NCI-H510A treated with DMSO at 0.1 percent for 48 hours (cell line): ENCODE measurements at places on chromosomes 7 and 10.
A peak's percentile ranks its signal among the peaks of the same experiment; 100 is the strongest.

- DNase-seq = no peak
Observed at GRCh38 chr7:149790146-149790548, 16.8 kb upstream of the ZNF467 start.

DNA sequence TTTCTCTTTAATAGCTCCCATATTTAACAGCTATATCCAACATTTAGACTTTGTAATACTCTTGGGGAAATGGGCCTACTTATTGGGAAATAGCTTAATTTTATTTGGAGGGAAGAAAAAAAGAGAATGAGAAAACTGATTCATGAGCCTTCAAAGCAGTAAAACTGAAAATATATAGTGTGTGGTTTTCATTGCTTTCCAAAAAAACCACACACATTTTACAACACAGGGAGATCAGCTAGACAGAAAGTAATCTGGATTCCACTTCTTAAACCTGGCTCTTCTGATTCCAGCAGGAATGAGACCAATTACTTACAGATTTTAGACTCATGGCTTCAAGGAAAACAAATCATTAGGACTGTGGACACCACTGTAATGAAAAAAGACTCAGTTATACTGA lies 48.7 kb downstream of the CH25H start:
- DNase-seq = no peak

DNA sequence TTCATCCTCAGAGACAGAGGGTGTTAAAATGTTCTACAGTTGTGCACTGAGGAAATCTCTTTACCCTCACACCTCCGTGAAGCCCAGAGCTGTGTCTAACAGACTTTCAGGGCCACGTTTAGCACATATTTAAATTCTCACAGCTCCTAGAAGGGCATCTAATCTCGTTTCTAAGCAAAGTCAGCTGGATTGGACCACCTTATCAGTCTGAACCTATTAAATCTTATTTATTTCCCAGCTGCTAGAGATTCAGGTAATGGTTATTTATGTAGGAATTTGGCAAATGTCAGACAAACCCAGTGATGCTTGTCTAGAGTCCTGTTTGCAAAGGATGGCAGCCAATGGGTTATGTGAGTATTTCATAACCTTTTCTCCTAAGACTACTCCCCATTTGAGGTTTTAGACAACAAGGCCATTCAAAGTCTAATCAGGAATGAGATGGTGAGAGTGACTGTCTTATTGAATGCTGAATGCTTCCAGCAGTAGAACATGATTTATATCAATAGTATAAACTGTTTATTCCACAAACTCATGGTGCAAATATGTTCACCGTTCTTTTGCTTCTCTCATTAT lies 54.8 kb upstream of the EXOC4 start:
- DNase-seq = no peak

DNA sequence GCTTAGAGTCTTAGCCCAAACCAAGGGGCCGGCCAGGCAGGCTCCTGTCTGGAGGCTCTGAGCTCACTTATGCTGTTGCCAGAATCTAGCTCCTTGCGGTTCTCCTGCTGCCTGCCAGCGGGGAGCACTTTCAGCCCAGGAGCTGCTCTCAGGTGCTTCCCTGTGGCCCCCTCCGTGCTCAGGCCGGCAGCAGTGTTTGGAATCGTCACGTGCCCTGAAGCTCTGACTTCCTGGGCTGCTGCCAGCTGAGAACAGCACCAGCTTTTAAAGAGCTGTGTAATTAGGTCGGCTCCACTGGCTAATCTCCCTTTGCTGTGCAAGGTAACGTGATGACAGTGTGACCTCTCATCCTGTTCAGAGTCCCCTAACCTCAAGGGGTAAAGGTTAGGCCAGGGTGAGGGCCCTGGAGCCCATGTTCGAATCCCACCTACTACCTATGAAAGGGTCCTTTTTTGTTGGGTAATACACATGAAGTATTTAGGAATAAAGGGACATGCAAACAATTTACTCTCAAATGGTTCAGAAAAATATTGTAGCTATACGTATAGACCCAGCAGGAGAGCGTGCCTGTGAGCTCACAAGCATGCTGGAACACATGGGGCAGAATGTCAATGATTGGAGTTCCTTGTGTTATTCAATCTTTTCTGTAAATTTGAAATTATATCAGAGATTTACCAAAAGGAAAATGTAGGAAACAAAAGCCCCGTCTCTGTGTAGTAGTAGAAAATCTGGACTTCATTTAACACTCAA lies 16.6 kb downstream of the ZNF862 start:
- DNase-seq = peak; percentile 86

- no peak for DNase-seq
Observed at GRCh38 chr10:14656052-14656730, 118.5 kb downstream of the FAM107B start.

GRCh38 chr10:17409170-17409733 lies 45.1 kb downstream of the ST8SIA6 start:
- DNase-seq = no peak

DNA sequence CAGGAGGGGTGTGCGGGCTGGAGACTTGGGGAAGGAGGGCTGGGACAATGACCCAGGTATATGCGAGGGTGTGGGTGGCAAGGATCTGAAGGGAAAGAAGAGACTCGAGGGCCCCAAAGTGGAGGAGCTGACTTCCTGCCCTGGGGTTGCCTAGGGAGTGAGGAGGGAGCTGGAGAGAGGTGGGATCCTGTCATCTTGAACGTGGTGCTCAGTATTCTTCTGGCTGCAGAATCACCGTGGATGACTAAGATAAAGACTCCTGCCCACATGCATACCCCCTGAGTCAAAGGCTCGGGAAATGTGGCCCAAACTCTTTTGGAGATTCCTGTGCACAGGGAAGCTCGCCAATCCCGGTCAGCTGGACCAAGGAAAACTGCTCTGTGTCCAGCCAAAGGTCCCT lies 31.2 kb downstream of the COL17A1 start:
- DNase-seq = no peak

- no peak for DNase-seq
Observed at GRCh38 chr7:71186535-71187057, 54.7 kb downstream of the GALNT17 start.

DNA sequence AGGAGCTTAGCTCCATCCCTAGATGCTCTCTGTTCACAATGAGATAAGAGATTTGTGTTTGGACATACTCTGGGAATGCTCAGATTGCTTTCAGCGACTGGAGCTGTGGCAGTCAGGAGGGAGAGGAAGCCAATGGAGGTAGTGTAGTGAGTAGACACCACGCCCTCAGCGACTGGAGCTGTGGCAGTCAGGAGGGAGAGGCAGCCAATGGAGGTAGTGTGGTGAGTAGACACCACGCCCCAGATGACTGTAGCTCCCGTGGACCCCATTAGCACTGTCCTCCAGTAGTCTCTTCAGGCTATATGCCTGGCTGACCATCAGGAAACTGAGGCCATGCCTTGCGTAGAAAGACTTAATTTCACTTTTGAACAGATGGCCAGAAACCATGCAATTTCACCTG lies 1033.8 kb downstream of the NRG3 start:
- DNase-seq = no peak

DNA sequence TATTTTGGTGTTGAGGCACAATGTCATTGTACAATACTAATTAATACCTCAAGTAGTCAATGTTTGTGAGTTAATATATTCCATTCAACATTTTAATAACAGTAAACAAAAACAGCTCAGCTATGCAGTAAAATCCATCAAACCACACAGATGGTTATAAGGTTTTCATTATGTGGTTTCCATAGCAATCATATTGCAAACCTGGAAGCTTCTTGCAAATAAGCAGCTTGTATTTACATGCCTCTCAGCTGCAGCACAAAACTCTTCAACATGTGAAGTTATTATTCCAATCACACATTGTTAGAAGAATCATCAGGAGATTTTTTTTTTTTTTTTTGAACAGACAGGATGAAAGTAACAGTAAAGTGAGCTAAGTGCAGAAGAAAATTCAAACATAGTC lies 170.2 kb downstream of the SKAP2 start:
- DNase-seq = no peak

DNA sequence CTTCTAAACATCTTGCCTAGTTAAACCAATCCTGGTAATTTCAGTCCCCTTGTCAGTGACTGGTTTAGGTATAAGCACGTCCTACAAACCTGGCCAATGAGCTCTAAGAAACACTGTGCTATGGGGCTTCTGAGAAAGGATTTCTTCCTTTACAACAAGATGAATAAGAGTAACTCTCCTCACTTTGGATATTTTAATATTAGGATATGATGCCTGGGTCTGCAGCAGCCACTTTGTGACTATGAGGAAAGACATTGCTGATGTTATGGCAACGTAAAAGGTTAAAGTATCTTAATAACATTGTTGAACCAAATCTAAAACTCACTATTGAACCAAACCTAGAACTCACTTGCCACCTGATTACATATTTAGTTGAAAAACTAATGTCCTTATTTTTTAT lies 26.5 kb upstream of the EPC1 start:
- DNase-seq = no peak

DNA sequence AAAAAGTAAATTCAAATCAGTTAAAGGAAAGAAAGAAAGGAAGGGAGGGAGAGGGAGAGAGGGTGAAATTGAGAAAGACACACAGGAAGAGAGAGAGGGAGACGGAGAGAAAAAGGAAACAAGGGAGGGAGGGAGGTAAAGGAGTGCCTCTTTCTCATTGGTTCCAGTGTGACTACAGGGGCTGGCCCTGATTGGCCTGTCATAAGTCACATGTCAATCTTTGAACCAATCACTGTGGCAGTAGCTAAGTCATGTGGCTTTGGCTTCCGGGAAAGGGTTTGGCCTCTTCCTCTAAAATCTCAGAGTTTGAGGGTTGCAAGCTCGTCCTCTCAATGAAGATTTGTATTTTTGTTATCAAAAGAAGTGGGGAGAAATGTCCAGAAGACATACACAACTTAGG lies 150.2 kb downstream of the RAB11FIP2 start:
- no peak for DNase-seq

DNA sequence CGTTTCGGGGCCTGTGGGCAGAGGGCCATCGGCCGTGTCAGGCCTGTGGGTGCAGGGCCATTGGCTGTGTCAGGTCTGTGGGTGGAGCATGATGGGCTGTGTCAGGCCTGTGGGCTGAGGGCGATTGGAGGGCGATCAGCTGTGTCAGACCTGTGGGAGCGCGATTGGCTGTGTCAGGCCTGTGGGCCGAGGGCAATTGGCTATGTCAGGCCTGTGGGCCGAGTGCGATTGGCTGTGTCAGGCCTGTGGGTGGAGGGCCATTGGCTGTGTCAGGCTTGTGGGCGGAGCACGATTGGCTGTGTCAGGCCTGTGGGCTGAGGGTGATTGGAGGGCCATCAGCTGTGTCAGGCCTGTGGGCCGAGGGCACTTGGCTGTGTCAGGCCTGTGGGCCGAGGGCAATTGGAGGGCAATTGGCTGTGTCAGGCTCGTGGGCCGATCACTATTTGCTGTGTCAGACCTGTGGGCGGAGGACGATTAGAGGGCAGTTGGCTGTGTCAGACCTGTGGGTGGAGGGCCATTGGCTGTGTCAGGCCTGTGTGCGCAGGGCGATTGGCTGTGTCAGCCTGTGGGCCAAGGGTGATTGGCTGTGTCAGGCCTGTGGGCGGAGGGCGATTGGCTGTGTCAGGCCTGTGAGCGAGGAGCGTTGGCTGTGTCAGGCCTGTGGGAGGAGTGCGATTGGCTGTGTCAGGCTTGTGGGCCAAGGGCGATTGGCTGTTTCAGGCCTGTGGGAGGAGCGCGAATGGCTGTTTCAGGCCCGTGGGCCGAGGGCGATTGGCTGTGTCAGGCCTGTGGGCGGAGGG lies 54.1 kb downstream of the DYNC2I1 start:
- DNase-seq = no peak

GRCh38 chr10:7892146-7892545 lies 73.8 kb downstream of the TAF3 start:
- DNase-seq = no peak

GRCh38 chr7:50667338-50667737 lies 102.1 kb upstream of the DDC start:
- no peak for DNase-seq

- DNase-seq = no peak
Observed at GRCh38 chr10:130400890-130401289, 264.7 kb downstream of the GLRX3 start.

- DNase-seq = no peak
Observed at GRCh38 chr7:121046893-121047468, 58.5 kb downstream of the CPED1 start.

- DNase-seq = no peak
Observed at GRCh38 chr7:129187681-129188371, 607 bp upstream of the SMO start.

DNA sequence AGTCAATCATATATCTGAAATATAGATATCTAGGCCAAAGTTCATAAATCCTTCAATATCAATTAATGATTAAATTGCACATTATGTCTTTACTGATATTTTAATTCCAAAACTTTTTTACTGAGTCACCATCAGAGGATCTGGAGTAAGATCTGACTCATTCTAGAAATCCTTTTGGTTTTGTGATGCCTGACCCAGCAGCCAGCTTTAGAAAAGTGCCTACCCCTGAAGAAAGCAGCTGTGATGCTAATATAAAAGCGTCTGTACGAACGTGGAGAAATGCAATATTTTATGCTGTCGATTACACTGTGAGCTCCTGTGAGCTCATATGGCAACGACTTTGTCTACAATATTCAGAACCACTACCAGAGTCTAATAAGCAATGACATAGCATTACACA lies 142.5 kb upstream of the LRRTM3 start:
- no peak for DNase-seq

GRCh38 chr7:152617056-152617455 lies 58.9 kb downstream of the XRCC2 start:
- DNase-seq = no peak

DNA sequence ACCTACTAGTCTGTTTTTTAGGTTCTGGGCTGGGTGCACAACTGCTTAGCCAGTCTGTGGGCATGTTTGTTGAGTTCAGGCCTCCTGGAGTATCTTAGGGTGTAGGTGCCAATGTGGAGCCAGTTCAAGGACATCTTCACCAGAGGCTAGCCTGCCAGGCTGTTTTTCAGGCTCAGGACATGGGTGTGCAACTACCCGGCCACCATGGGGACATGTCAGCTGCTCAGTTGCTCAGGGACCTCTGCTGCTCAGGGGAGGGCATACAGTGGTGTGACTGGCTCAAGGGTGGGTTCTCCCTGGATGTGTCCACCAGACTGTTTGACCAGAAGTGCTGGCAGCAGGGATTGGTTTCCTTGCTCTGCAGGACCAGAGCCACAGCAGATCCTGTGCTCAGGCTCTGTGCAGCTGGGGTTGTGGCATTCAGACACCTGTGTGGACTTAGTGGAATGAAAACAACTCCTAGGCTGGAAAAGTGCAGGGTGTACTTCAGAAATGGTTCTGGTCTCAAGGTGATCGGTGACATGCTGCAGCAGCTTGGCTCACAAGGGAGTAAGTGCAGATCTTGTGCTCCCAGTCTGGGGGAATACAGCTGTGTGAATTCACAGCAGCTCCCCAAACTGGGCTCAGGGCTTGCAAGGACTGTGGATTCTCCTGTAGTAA lies 44.8 kb downstream of the PALS2 start:
- no peak for DNase-seq

- no peak for DNase-seq
Observed at GRCh38 chr10:117686606-117687005, 144.1 kb downstream of the EMX2 start.

GRCh38 chr7:381211-382042 lies 91.5 kb downstream of the FOXL3 start:
- no peak for DNase-seq

GRCh38 chr10:99874341-99875085 lies 92.1 kb downstream of the ABCC2 start:
- DNase-seq = no peak
